Activated CD8-positive, alpha-beta T cell treated with anti-CD3 and anti-CD28 coated beads for 36 hours (primary cell): ENCODE measurements at places on chromosomes 12 and 14. TPM values are rescaled to one million over a fixed set of nuclear protein-coding genes. Genes with fewer than 3 reads are reported as not detected.
A peak's percentile ranks its signal among the peaks of the same experiment; 100 is the strongest.

Gene TBC1D30
- 0.40 TPM for total RNA-seq

Gene CPSF6
- 94.1 TPM for total RNA-seq

Gene LRRC9
- total RNA-seq: not detected

Gene SOAT2
- total RNA-seq: 5.3 TPM

Gene MYF5
- total RNA-seq: not detected

Gene FITM1
- total RNA-seq: 0.56 TPM

DNA sequence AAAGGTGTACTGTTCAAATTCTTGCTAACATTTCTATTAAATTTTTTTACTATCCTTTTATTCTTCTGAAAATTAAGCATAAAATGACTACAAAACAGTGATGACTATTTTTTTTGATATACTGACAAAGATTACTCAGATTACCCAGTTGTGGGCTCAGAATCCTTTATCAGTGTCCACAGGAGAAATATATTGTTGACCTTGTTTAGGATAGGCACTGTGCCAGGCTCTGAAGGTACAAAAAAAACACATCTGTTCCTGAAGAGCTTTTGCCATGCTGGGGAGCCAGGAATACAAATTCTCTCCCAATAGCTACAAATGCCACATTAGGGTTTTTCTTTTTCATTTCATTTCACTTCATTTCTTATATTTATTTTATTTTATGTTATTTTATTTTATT, 26.9 kb upstream of the GCH1 start:
- DNase-seq: no peak

- no peak for DNase-seq
Observed at GRCh38 chr14:105399466-105399775, 1.1 kb downstream of the TEX22 start.

DNA sequence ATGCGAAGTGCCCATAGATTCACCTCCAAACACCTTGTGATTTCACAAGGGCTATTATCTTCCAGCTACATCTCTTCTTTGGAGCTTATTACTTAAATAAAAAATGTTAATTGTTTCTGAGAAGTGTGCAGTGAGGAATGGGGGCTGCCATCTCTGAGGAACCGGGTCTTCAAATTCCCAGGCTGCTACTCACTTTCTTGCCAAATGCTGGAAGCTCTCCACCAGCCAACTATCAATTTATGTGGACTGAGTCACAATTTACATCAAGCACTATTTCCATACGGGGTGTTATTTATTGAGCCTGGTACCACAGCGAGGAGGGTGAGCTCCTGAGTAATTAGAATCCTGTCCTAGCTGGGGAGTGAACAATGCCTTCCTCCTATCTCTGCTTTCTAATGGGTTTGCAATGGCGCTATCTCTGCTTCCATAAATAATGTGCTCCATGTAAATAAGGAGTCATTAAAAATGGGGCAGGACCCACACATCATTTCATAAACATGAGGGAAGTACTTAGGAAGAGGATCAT, 898.3 kb downstream of the VRK1 start:
- no peak for DNase-seq

GRCh38 chr12:129927316-129927900, 23.6 kb upstream of the TMEM132D start:
- no peak for DNase-seq

DNA sequence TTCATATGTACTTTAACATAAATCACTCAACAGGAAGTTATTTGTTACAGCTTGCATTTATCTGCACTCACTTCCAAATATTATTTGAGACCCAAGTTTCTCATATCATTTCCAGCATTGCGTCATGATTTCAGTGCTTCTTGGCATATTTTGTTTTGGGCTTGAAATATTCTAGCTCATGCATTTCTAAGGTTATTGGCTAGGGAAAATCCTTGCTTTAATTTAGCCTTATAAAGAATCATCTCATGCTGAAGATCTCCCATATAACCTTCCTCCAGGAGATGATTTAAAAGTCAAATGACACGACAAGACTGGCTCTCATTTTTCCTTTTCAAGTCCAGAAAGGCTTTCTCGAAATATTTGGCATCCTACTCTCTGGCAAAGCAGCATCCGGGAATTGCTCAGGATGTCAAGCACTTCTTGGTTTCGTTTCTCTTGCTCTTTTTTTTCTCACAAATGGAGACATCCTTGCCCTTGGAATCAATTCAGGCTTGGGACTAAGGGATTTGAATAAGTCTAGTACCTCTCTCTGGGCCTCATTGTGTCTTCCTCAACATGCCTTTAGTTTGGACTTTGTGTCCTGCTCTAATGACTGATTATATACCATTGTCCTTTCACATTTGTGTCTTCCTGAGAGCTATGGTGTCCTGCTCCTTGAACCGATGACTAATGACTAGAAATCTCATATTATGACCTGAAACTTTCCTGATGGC, 295.0 kb downstream of the RMST start:
- DNase-seq: no peak

DNA sequence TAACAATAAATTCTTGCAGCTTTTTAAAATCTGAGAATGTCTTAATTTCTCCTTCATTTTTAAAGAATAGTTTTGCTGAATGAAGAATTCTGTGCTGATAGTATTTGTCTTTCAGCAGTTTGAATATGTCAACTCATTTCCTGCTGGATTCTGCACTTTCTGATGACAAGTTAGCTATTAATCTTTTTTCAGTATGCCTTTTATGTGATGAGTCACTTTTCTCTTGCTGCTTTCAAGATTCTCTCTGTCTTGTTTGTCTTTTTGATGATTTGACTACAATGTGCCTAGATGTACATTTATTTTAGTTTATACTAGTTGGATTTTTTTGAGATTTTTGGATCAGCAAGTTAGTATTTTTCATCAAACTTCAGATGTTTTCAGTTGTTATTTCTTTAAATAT, 87.9 kb upstream of the AVPR1A start:
- no peak for DNase-seq

- DNase-seq: no peak
Observed at GRCh38 chr12:49031573-49032161, 13.1 kb upstream of the PRKAG1 start.

GRCh38 chr12:130433834-130434233, 96.1 kb downstream of the PIWIL1 start:
- no peak for DNase-seq

DNA sequence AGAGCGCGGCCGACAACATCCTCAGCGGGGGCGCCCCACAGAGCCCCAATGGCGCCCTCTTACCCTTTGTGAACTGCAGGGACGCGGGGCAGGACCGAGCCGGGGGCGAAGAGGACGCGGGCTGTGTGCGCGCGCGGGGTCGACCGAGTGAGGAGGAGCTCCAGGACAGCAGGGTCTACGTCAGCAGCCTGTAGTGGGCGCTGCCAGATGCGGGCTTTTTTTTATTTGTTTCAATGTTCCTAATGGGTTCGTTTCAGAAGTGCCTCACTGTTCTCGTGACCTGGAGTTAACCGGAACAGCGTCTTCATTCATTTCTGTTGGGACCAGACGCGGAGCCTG, 103.8 kb upstream of the FKBP4 start:
- DNase-seq: peak; percentile 84

DNA sequence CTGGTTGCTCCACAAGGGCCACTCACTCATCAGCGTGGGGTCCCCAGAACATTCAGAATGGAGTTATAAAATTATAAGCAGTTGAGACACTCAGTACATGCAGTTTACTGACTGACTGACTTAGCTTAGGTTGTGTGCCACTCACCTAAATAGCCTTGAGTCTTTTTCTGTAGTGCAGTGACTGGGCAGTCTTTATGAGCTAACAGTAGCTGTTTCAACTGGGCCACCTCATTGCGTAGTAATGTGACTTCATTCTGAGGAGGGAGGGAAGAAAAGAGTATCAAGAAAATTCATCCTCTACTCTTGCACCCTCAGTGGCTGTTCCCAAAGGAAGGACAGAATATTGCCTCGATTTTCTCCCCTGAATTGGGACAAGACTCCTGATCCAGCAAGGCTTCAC, 15.8 kb upstream of the NPFF start:
- no peak for DNase-seq

DNA sequence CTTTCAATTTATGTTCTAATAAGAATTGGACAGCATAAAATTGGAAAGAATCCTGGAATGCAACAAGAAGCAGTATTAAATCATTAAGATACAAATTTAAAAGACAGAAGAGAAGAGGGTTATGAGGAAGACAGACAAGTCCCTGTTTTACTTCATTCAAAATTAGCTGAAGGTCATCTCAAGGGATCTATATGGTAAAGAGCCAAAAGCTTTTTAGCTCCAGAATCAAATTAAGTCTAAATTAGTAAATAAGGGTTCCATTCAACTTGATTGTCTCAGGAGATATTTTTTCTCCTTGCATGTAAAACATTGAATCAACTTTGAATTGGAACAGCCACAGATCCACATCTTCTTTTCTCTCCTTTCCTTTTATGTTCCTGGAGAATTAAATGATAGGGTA, 7.6 kb downstream of the CCDC196 start:
- DNase-seq: no peak

DNA sequence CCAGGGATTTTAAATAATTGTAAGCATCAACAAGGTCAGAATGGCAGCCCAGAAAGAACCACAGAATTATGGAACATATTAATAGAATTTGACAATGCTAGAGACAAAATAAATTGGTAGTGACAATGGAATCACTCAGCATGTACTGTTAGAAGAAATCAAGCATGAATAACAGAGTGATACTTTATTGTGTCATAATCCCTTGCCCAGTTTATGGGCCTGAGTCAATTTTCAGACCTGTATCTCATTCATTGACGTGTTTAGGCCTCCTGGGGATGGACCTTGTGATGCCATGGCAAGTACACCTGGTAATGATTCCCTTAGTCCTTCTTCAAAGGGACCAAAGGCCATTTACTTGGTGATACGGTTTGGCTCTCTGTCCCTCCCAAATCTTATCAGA, 12.8 kb upstream of the CCDC91 start:
- no peak for DNase-seq

GRCh38 chr12:121295746-121296617, 527 bp downstream of the CAMKK2 start:
- no peak for DNase-seq

DNA sequence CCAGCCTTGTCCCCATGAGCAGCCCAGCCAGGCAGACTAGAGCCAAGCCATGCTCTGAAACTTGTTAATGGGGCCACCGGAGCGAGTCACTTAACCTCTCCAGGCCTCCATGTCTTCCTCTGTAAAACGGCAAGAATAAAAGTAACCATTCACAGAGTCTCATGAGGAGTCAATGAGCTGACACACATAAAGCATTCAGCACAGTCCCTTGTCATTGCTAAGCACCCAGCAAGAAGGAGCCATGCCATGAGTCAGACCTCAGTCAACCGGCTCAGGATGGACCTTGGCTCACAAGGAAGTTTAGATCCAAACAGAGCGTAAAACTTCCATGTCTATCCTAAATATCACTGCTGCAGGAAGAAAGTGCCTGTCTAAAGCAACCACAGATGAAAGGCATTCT, 10.6 kb downstream of the FICD start:
- no peak for DNase-seq

DNA sequence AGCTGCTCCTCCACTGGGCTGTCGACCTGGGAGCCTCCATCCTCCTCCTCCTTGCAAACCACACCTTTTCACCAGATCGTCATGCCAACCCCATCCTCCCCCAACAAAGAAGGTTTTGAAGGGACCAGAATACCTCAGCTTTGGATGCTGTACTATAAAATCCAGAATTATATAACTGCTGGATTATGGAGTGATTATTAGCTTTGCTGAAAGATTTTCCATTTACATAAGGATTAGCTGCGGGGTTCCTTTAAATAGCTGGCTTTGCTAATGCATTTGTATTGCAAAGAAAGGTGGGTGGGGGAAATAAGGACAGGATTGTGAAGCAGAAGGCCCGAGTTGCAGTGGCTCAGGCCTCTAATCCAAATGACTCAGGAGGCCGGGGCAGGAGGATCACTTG, 36.6 kb downstream of the ESRRB start:
- DNase-seq: no peak
